ENCODE measurements at places on chromosomes 4 and X.

DNA sequence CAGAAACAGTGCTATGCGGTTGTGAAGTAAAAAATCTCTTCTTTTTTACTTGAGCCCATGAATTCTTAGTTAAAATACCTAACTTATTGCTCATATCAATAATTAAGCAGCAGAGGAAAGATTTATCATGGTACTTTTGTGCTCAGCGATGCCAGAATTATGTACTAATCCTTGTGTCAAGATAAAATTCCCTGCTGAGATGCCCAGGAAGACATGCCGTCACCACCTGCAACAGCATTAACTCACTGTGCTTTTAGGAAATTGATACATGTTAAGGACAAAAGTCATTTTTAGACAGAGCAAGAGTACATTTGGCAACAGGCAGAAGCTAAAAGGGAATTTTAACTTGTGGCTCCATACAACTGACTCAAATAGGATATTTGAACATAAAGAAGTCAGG, 138.9 kb downstream of the NPNT start:
- DNase-seq, result no peak

DNA sequence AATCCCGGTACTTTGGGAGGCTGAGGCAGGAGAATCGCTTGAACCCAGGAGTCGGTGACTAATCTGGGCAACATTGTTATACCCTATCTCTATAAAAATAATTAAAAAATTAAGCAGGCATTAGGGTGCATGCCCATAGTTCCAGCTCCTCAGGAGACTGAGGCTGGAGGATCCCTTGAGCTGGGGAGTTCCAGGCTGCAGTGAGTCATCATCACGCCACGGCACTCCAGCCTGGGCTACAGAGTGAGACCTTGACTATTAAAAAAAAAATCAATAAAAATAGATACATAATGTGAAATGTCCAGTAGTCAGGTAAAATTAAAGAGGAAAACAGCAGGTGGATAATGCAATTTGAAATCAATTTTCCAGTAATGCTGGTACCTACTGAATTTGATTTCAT, 14.6 kb downstream of the ADGRL3 start:
- DNase-seq, result no peak

DNA sequence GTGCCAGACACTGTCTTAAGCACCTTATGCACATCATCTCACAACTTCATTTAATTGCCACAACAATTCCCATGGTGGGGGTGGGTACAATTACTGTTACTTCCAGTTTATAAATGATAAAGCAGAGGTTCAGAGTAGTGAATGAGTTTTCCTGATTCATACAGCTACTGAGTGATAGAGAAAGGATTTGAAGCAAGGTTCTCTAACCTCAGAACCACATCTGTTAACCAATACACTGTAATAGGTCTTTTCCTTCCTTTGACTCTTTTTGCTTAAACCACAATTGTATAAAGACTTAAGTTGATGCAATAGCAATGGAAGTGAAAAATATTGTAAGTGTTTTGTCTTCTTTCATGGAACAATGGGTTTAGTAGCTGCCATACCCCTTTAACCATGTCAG, 43.5 kb upstream of the PAK3 start:
- no peak for DNase-seq

GRCh38 chr4:146486565-146486964, 35.2 kb downstream of the SLC10A7 start:
- DNase-seq, result no peak

- DNase-seq, result no peak
Measured at GRCh38 chrX:87397103-87397886, 120.3 kb upstream of the KLHL4 start.

All from stimulated activated CD8-positive, alpha-beta memory T cell treated with anti-CD3 and anti-CD28 coated beads, Interleukin-4, amount 100 ng/mL, for 1 hour (primary cell).